Uterine smooth muscle cell (primary cell): ENCODE measurements at places on chromosomes 6 and 20. TPM values are rescaled to one million over a fixed set of nuclear protein-coding genes. Genes with fewer than 3 reads are reported as not detected.

Gene MAPK13
- total RNA-seq, result 28.2 and 34.1 TPM in 2 replicates

Gene CHRNA4
- total RNA-seq, result not detected in 2 replicates

Gene TMC2
- not detected in 2 replicates for total RNA-seq

Gene BIRC7
- not detected in 2 replicates for total RNA-seq

Gene RNF182
- 1.1 and 1.8 TPM in 2 replicates for total RNA-seq

Gene PRL
- not detected in 2 replicates for total RNA-seq
